ENCODE measurements at places on chromosomes 7 and 10.
A peak's percentile ranks its signal among the peaks of the same experiment; 100 is the strongest.

DNA sequence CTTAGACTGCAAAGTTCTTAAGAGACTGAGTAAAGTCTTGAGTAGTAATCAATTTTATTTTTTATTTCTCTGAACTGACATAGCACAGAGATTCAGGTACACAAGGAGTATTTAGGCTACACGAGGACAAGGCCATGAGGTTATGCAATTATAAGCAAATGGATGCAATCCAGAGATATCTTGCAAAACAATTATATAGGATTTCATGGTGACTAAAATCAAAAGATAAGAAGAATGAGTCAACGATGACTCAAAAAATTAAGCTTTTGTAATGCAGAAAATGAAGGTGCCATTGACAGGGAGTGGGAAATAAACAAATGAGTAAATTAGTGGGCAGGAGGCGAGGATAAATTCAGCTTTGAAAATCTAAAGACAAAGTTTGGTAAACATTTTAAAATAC lies 66.7 kb upstream of the MYO3A start:
- no peak for DNase-seq

DNA sequence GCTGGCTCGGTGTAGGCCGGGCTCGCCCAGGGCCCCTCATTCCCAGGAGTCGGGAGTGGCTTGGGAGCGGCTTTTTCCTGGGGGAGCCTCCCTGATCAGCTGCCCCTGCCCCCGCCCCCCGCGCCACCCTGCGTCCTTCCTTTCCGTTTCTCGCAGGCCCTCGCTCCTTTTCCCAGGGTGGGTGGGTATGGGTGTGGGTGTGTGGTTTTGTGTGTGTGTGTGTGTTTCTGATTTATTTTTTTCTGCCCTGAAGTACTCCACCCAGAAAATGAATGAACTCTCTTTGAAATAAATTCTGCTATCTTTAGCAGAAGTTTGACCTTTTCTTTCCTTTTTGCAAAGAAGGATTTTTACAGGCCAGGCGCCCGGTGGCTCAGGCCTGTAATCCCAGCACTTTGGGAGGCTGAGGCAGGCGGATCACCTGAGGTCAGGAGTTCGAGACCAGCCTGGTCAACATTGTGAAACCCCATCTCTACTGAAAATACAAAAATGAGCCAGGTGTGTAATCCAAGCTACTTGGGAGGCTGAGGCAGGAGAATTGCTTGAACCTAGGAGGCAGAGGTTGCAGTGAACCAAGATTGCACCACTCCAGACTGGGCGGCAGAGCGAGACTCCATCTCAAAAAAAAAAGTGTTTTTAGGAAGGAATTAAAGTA lies 30.0 kb upstream of the AP5Z1 start:
- no peak for DNase-seq

- DNase-seq = no peak
Observed at GRCh38 chr7:127736511-127736910, 84.5 kb downstream of the SND1 start.

GRCh38 chr7:94999069-94999351 lies 91.6 kb downstream of the PPP1R9A start:
- DNase-seq = no peak

- DNase-seq = no peak
Observed at GRCh38 chr7:92340016-92340415, 94.2 kb downstream of the ANKIB1 start.

DNA sequence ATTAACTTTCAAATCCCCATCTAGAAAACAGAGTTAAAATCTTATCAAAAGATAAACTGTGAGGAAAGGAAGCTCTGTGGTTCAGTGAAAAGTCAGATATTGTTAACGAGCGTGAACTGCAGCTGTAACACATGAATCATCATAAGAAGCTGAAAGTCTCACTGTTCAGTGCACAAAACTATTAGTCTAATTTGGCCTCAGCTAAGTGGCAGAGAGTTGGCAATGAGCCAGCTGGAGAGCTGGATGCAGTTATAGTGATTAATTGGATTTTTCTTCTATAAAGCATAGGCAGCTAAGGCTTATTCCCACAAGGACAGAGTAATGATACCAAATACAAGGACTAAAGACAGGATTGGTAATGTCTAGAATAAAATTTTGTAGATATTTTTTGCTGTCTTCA lies 101.1 kb upstream of the ABCB5 start:
- DNase-seq = peak; percentile 81

DNA sequence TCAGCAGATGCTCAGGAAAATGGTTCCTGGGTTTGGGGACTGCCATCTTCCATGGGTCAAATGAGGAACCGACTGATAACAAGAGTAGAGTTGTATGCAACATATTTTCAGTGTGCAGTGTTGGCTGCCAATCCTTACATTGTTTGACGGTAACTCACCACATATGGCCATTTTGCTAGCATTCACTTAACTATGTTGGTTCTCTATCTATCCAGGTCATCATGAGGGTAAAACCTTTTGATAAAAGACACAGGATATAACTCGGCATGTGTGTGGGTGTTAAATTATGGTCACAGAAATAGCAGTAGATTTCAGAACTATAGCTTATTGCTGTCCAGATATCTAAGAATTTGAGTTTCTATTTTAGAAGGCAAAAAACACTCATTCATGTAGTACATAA lies 140.7 kb upstream of the AOAH start:
- DNase-seq = no peak

GRCh38 chr7:9264395-9264794 lies 831.0 kb downstream of the NXPH1 start:
- no peak for DNase-seq

DNA sequence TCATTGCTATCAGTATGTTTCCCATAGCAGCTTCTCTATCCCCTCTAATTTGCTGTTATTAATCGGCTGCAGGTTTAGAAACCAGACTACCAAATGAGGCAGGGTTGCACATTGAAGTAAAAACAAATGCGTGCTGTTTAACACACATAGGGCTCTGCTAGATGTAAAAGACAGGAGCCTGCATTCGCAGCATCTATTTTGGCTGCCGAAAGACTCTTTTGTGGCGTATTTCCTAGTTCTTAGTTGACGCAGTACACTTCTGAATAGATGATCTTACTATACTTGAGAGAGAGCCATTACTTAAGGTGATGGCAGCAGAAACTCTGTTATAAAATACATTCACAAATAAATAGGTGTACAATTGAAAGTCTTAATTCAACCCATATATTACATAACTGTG lies 21.4 kb downstream of the SGCE start:
- no peak for DNase-seq

- no peak for DNase-seq
Observed at GRCh38 chr10:2556883-2557282, 510.5 kb upstream of the PFKP start.

DNA sequence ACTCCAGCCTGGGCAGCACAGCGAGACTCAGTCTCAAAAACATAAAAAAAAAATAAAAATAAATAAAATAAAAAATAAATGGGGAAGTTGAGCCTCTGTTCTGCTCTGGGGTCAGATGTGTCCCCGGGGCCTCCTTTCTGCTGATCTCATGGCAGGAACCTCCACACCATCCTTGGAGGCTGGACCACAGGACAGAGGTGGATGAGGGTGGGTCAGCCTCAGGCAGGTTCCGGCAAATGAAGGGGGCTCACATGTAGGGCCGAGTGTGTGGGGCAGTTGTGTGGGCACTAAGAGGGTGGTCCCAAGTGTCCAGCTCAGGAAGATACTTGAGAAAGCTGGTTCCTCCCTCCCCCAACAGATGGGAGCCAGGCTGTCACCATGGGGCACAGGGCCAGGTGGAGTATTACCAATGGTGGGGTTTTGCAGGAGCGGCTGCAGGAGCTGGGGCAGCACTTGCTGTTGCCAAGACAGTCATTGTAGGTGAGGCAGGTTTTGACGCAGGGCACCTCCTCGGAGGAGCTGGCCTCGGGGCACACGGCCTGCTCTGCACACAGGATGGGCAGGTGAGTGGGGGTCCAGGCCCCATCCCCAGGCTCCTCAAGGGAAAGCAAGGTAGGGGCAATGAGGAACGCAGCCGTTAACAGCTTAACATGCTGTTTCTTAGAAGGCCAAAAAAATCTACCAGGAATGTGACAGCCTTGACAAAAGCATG lies 13.9 kb upstream of the TBRG4 start:
- no peak for DNase-seq

DNA sequence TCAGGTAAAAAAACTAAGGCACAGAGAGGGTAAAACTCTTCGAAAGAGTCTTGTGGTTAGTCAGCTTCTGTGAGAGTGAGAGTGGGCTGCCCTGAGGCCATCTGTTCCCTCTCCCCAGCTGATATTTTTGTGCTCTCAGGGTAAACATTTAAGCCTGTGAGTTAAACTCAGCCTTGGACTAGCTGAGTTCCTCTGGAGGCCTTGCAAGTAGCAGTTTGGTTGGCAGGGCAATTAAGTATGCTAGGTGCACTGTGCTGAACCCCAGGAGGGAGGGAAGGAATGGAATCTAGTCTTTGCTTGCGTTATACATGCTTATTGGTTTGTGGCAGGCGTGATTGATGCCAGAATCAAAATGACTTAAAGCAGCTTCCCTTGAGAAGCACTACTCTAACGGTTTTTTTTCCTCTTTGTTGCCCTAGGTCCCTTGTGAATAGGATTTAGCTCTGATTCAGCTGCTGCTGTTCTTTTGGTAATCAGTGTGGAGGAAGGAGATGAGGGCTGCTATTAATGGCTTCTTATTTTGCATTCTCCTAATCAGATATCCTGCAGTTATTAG lies 140.2 kb downstream of the AUTS2 start:
- DNase-seq = no peak

DNA sequence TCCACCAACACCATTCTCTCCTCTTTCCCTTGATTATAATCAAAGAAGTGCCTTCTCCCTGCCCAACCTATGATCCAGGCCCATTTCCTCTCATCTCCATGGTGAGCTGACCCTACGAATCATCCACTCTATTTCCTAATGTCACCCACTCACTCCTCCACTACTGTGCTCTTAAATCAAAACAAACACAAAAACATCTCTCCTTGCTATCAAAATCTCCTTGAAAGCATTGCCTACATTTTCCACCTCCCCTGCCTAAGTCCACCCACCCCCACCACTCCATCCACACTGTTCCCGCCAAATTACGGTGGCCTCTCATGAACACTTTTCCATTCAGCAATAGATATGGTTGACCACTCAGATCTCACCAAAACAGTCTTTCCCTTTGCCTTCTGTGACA lies 5.3 kb downstream of the DYDC1 start:
- no peak for DNase-seq

- DNase-seq = no peak
Observed at GRCh38 chr10:91930939-91931338, 7.4 kb downstream of the BTAF1 start.

DNA sequence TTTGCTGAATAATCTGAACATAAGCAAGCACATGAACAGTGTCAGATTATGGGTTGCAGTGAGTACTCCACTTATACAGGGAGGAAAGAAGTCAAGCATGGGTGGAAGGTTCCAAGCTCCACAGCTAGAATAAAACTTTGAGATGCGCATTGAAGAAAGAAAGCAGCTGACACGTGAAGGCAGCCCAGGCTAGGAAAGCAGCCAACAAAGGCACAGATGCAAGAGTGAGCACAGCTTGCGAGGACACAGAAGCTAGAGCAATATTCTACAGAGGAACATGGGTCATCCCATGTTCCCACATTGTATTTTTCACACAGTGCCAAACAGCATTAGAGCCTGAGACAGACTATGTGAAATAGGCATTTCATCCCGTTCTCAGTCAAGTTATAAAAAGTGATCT lies 194.6 kb upstream of the TBX20 start:
- no peak for DNase-seq

- DNase-seq = no peak
Observed at GRCh38 chr10:104349623-104350126, 4.0 kb upstream of the CFAP58 start.

GRCh38 chr7:113774182-113774807 lies 144.5 kb downstream of the PPP1R3A start:
- peak; percentile 29 for DNase-seq

DNA sequence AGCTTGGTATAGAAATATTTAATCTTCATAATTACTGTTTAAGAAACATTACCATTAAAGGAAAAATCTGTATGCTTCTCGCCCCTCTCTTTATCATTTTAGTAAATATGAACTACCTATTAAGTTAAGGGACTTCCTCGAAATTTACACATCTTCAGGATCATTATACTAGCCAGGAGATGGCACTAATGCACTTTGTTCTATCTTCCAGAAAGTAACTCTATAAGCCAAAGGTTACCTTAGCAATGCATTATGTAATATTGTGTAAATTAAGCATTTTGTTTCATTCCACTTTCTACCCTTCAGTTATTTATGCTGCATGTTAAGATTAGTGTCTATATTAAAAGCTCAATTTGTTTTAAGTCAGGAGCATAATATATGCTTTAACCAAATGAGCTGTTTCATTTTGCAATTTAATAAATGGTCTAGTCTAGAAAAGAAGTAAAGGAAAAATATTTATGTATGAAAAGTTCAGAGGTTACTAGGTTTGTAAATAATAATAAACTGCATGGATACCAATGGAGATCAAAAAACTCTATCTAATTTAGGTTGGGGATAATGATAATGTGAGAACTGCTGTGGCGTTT lies 128.5 kb downstream of the ANKRD7 start:
- peak; percentile 23 for DNase-seq

DNA sequence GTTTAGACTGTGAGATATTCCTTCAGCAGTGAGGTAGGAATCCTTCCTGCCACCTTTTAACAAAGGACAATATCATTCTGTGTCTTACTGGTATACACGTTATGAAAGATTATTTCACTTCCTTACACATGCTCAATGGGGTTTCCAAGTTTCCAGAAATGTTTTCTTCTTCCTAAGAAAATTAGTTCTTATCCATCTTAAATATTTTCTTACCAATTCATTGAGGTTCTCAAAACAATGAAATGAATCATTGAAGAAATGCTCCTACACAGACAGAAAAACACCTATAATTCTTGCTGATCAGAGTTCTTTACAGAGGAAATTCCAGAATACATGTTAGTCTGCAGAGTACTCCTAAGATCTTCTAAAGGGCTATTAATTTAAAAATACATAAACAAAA lies 51.4 kb upstream of the SEC61G start:
- DNase-seq = no peak

DNA sequence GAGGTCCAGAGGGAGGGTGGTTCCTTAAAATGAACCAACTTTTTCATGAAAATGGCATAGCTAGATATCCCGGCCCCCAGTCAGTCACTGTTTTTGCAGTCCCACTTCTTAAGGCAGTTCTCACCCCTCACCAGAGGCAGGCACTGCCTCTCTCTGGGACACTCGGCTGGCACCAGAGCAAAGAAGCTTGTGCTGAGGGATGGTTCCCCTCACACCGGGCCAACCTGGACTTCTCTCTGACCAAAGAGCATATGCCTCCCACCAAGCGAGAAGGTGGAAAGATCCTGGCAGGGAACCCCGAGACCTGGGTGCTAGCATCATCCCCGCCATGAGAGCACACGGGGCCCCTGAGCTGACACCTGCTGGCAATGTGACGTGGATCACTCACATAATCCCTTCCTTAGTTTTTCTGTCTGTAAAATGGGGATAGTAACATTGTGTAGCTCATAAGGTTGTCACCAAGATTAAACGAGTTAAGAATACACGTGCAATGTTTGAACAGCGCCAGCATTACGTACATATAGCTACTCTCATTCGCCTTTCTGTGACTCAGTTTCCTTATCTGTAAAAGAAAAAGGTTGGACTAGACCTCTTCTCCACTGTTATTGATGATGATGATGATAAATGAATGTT lies 88.5 kb downstream of the PARP12 start:
- no peak for DNase-seq

Data from SHP77 (cell line).